ENCODE measurements at places on chromosomes 6 and 20.

DNA sequence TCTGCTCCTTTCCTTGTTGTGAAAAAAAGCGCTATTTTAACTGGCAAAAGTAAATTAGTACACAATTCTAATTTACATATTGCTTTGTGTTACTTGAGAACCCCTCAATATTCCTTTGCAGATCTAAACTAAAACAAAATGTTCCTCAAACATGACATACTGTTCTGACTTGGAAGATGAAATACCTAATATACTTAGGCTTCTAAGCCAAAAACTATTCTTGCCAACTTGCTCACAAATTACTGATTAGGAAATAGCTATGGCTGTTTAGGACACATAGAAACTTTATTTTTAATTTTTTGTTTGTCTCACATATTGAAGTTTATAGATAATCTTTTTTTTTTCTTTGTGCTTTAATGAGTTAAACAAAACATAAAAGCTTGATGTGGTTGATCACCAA is 542.2 kb downstream of the GRIK2 start:
- DNase-seq = no peak

- DNase-seq = no peak
Observed at GRCh38 chr6:40344566-40345167, 242.5 kb downstream of the LRFN2 start.

DNA sequence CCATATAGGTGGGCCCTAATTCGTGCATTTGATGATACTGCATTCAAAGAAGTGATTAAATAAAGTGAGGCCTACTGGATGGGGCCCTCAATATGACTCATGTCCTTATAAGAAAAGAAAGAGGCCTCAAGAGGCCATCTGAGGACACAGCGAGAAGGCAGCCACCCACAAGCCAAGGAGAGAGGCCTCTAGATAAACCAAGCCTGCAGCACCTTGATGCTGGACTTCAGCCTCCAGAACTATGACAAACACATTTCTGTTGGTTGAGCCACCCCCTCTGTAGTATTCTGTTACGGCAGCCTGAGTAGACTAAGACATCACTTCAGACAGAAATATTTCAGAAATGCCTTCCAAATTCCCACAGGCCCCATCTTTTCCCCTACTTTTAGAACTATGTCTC is 82.5 kb upstream of the PLEKHG1 start:
- no peak for DNase-seq

DNA sequence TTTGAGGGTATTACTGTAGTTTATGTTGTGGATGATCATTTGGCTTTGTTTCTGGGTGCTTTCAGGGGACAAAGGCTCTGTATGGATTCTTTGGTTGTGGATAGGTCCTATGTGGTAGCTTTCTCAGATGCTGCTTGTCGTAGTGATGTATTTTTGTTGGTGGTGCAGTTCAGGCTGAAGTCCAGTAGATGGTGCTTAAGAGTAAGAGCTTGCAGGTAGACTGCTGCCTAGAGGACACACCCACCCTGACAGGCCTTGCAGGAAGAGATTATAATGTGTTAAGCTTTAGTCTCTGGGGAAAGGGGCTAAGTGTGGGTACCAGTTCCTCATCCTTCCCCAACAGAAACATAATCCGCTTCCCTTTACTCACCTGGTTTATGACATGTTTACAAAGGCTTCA is 62.6 kb upstream of the ADGRB3 start:
- peak; percentile 77 for DNase-seq

GRCh38 chr6:6629402-6629801 is 40.9 kb downstream of the LY86 start:
- no peak for DNase-seq

DNA sequence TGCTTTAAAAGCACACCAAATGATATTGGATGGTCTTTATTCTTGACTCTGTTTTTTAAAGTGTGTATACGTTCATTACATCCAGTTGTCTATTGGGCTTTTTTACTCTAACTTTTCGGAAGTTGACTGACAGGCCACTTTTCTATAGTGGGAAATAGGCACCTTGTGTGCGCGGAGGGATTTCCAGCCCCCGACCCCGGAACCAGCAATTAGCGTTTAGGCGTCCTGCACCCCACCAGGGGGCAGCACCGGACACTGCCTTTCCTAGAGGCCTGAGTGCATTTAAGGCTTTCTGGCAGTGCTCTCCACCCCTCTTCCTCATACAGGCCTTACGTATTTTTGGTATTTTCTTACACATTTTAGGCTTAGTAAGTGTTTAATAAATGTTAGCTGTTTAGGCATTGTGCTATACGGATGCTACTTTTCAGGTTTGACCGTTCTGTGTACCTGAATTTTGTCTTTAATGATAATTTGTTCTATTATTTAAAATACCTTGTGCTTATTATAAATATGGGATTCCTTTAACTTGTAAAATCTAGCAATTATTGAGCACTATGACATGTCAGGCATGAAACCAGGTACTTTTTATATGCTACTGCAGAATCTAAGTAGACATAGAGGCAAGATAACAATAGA is 231.8 kb downstream of the BCKDHB start:
- peak; percentile 64 for DNase-seq

DNA sequence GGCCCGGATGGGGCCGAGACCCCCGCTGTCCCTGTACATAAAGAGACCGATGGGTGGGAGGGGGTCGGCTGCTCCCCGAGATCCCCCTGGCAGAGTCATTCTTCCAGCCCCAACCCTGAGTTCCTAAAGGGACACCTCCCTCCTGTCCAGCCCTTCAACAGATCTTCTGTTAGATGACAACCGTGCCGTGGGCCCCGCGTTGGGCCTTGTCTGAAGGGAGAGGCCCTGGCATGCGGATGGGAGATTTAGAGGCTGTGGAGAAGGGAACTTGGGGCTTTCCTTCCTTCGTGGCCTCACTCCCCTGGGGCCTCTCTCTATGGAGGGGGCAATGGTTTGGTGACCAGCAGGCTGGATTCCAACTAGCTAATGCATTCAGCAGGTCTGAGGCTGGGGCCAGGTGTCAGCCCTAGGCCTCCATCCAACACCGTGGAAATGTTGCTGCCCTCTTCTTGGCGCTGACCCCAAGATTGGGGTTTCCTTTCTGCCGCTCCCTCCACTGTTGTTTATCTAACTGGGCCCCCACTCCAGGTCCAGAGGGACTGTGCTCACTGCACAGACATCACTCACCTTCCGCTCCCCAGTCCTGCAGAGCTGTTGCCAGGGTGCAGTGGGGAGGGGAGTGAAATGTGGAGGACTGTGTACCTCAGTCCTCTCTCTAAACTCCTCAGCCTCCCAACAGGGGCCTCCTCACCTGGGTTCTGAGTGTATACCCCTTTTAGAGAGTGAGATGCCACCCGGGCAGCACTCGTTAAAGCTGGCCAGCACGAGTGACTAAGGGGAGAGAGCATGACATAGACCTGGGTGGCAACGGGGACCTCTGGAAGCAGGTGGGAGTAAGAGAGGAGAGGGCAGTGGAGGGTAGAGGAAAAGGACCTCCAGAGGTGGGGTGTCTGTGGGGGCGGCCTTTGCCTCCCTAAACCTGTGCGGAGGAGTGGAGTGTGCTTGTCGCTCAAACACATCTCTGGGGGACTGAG is 6.7 kb downstream of the TMEM151B start:
- DNase-seq = no peak

- DNase-seq = no peak
Observed at GRCh38 chr6:78460711-78461110, 406.6 kb upstream of the IRAK1BP1 start.

DNA sequence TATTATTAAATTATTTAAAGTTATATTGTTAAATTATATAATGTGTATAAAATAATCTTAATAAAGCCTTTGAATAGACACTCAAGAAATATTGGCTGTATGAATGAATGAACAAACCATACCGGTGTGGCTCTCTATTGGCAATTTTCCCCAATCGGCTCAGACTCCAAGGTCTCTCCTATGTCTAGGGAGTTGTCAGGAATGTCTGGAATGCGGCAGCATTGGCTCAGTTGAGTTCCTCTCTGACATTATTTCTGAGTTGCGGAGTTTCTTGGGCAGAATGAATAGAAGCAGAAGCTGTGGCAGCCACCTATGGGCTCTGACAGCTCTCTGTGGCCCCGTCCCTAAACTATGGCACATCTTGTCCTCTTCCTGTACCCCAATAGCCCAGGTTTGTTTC is 111.0 kb downstream of the SOBP start:
- no peak for DNase-seq

- no peak for DNase-seq
Observed at GRCh38 chr20:59074456-59074855, 31.9 kb upstream of the PRELID3B start.

- no peak for DNase-seq
Observed at GRCh38 chr6:99246602-99247001, 102.9 kb downstream of the FAXC start.

DNA sequence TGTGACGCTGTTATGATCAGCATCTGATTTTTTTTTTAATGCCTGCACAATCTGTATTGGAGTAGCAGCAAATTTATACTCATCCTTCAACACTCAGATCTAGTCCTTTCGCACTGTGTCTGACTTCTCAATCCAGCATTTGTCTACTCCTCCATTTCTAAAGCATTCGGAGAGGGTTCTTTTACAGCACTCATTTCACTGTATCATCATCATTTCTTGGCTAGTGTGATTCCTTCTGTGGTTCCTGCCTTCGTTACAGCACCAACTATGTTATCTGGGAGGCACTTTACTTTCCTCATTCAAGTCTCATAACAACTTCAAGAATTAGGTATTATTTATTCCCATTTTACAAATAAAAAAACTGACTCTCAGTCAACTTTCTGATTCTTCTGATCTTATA is 18.0 kb downstream of the NUDT3 start:
- no peak for DNase-seq

- peak; percentile 52 for DNase-seq
Observed at GRCh38 chr20:38725148-38725901, 1.0 kb downstream of the SLC32A1 start.

GRCh38 chr6:113691260-113691656 is 165.9 kb upstream of the MARCKS start:
- no peak for DNase-seq

DNA sequence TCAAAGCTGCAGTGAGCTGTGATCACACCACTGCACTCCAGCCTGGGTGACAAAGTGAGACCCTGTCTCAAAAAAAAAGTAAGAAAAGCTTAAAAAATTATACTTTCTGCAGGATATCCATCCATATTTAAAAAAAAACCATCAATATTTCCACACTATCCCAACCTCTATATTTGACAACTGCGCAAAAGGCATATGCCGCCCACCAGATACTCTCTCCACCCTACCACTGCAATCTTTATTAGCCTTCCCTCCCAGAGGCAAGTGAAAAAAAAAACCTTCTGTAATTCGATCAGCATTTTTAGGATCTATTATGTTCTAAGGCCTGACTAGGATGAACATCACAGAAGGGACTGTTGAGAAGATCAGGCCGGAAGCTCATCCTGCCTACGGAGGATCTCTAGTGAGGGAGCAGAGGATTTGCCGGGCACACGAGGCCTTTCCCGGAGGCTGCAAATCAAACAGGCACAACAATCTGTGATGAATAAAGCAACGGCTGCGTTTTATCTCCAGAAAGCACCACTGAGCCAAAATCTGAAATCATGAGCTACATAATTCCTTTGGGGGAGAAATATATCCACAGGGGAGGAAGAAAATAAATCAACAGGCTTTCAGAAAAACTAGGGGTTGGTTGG is 65.9 kb downstream of the GFOD1 start:
- DNase-seq = no peak

GRCh38 chr6:40807484-40807883 is 220.3 kb upstream of the LRFN2 start:
- DNase-seq = no peak

DNA sequence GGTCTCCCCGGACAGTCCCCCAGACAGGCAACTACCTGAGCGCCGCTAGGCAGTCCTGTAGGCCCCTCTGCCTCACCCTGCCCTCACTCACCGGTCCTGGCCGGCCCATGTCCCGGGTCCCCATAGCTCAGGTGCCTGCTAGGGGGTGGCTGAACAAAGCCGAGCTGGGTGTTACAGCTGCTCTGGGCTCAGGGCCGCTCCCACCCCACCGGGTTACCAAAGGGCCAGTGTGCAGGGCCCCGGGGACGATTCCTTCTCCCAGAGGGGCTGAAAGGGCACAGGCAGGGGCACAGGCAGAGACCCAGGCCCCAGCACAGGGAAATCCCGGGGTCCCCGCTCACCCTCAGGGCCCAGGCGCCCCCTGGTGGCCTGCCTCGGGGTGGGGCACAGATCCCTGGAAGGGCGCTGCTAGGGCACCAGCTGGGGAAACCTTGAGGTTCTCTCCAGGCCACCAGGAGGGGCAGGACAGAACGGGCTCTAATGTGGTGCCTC is 118.4 kb downstream of the GRM4 start:
- peak; percentile 39 for DNase-seq

DNA sequence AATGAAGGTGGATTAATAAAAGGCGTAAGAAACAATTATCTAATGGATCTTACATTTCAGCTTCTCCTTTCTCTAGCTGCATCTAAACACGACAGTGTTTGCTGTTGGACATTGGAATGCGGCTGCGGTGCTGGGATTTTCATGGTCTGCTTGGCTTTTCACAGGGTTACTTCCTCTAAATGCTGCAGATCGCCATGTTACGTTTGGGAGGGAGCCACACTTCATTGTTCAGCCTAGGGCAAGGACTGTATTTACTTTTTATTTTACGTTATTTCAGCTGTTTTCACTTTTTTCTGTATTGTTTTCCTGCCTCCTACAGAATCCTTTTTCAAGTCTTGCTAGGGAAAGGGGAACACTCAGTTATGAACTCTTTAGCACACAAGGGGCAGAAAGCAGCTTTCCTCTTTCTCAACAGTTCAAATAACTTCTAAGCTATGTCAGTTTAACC is 97.9 kb upstream of the MTHFD1L start:
- DNase-seq = peak; percentile 81

DNA sequence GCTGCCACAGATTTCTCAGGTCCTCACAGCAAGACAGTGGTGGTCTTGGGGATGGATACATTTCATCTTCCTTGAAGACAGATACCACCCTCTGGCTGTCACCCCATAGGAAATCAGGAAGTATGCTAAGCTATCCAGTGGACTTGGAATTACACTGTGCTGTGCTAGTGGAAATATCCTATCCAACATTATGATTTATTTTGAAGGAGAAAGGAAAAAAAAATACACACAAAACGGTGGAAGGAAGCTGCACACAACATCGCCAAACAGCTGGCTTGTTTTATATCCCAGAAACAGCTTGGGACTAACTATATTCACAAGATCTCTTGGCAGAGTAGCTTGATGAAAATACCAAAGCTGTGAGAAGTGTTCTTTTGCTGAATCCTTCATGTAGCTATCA is 257.6 kb downstream of the LAMA2 start:
- no peak for DNase-seq

- DNase-seq = peak; percentile 36
Observed at GRCh38 chr6:43172104-43173007, 1.3 kb downstream of the SRF start.

- peak; percentile 15 for DNase-seq
Observed at GRCh38 chr20:40942006-40942405, 86.6 kb upstream of the TOP1 start.
